KG1 (cell line): ENCODE measurements at places on chromosomes 7 and 10.

DNA sequence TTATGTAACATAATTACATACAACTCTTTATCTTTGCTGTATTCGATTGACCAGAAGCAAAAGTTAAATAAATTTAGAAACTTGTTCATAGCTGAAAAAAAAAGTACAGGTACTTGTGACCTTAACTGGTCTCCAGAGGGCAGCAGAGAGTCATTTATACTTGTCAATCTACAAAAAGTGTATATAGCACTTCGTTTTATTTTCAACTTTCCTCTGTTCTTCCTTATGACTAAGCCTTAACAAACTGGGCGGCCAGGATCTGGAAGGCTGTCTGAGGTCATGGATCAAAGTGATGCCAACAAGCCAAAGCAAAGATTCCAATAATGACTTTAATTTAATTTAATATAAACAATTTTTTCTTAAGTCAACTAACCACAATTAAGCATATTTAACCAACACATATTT, 29.8 kb downstream of the C10orf67 start:
- peak; percentile 49 for DNase-seq

GRCh38 chr10:83603708-83604107, 535.6 kb upstream of the GHITM start:
- DNase-seq = no peak

DNA sequence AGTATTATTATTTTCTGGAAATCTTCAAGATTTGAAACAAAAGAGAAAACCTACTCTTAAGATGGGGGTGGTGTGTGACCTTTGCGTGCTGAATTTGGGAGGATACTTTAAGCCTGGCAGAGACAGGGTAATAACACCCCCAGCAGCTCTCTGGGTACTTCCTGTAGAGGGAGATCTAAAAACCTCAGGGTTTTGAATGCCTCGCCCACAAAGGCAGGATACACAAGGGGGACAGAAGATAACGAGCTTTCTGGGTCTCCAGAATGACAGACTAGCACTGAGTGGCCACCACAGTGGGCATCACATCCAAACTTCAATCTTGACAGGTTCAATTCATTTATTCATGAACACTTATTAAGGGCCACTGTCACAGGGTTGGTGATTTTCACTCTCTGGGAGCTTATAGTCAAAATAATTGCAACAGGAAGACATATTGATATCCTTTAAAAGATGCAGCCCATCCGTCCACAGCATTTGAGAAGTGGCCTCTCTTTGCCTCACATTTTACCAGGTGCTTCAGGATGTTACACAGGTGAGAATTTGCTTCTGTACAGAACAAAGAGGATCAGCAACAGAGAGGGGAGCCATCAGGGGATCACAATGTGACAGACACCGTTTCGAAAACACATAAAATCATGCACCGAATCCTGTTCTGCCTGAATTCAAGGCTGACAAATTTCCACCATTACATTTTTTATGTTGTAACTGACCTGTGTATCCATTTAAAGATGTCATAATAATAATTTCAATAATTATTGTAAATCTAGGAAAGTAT, 14.3 kb downstream of the CPA1 start:
- DNase-seq = no peak

DNA sequence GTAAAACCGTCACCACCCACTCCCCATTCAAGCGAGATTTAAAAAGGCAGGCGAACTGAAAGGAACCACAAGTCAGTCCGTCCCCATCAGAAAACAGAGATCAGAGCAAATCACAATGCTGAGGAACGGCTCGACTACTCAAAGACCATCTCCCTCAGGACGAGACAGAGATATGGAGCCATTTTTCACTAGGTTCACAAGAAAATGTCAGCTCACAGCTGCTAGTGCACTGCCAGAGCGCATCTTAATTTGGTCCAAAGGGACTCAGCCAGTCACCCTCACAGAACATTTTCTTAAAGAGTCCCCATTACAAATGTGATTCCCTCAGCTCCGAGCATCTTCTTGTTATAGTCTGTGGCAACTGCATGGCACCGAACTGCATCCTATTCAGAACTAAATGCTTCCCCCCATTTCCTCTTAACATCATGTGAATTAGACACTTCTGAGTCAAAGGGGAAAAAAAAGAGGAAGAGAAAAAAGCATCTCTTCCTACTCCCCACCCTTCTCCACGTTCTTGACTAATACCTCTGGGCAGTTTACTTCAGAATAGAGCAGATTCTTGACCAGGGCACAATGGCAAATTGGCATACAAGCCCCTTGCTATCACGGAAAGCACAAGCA, 683.9 kb downstream of the MAGI2 start:
- no peak for DNase-seq

- no peak for DNase-seq
These were observed 34.4 kb upstream of the OTUD1 start for GRCh38 chr10:23404461-23404980.

DNA sequence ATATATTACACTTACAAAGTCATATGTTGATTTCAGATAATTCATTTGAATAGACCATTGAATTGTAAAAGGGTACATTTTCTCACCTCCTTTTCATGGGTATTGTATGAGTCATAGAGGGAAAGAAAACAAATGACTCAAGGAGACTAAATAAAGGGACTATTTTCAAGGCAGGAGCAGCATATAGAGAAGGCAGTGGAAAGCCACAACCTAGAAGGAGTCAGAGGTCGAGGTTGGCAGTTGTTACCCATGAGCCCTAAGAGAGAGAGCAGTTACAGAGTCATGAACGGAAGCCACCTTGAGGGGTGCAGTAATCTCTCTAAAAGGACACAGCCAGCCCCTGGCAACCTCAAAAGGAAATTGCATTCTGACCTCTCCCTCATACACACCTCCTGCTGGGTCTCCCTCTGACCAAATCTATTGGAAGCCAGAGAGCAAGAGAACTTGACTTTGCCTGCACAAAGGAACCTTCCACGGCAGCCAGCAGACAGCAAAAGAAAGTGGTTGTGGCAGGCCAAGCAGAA, 137.9 kb downstream of the GRM8 start:
- DNase-seq = no peak

GRCh38 chr7:28503396-28503795, 91.1 kb downstream of the CREB5 start:
- DNase-seq = no peak

GRCh38 chr10:51861051-51861450, 161.7 kb upstream of the CSTF2T start:
- DNase-seq = no peak

- DNase-seq = no peak
These were observed 103.9 kb downstream of the GATA3 start for GRCh38 chr10:8158193-8159071.

DNA sequence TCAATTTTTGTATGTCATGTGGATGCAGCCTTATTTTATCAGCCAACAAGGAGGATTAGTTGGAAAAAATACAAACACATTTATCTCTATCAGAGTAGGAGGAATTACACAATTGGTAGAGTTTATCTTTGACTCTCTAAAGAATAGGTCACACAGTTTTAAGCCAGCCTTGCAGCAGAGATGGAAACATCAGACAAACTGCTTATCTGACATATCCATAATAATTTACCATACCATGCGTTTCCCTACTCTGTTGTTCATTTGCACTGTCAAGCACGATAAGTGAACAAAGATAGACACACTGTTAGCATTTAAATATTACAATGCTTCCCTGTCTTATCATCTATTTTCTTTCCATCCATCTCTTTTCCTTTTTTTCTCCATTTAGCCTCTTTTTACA, 283.7 kb upstream of the SMIM30 start:
- DNase-seq = no peak

GRCh38 chr10:102413053-102413705, 5.4 kb downstream of the PSD start:
- DNase-seq = no peak
